ENCODE measurements at places on chromosomes 2 and 18.

DNA sequence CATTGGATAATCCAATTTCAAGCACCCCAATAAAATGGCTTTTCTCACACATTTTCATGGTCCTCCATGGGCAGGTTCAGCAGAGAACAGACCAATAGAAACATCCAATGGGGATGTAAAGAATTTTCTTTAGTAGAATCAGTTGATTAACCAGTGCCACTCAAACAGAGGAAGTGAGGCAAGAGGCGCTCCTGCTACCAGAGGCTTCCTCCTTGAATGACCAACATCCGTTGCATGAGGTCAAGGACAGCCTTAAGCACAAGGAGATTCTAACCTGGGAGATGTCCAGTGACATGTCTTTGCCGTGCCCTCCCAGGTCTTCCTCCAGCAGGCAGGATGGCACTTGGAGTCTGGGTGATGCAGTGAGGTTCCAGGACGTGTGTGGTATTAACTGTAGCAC, 146.6 kb downstream of the PIEZO2 start:
- DNase-seq, result no peak

- DNase-seq, result no peak
Observed at GRCh38 chr18:56929886-56930285, 217.0 kb upstream of the BOD1L2 start.

- no peak for DNase-seq
Observed at GRCh38 chr2:149004836-149005235, 33.7 kb upstream of the LYPD6B start.

GRCh38 chr2:209942426-209942825, 60.0 kb upstream of the RPE start:
- DNase-seq, result no peak

- DNase-seq, result no peak
Observed at GRCh38 chr2:235382179-235382578, 111.7 kb upstream of the AGAP1 start.

DNA sequence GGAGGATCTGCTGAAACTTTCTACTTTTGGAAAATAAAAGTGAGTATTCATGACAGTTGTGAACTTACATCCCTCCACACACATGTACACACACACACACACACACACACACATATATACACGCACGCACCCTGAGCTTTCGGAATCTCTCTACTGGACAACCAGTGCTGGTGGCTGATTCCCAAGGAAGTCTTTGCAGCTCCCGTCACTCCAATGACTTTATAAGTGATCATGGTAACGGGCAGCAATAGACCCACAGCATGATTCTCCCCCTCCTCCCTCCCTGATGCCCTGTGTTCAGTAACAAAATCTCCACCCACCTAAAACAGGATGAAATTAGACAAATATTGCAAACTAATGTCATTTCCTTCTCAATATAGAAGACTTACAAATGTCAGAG, 364.9 kb downstream of the IRS1 start:
- no peak for DNase-seq

- DNase-seq, result no peak
Observed at GRCh38 chr2:43285987-43286386, 59.6 kb upstream of the ZFP36L2 start.

GRCh38 chr2:121036226-121036692, 248.7 kb downstream of the TFCP2L1 start:
- DNase-seq, result no peak

DNA sequence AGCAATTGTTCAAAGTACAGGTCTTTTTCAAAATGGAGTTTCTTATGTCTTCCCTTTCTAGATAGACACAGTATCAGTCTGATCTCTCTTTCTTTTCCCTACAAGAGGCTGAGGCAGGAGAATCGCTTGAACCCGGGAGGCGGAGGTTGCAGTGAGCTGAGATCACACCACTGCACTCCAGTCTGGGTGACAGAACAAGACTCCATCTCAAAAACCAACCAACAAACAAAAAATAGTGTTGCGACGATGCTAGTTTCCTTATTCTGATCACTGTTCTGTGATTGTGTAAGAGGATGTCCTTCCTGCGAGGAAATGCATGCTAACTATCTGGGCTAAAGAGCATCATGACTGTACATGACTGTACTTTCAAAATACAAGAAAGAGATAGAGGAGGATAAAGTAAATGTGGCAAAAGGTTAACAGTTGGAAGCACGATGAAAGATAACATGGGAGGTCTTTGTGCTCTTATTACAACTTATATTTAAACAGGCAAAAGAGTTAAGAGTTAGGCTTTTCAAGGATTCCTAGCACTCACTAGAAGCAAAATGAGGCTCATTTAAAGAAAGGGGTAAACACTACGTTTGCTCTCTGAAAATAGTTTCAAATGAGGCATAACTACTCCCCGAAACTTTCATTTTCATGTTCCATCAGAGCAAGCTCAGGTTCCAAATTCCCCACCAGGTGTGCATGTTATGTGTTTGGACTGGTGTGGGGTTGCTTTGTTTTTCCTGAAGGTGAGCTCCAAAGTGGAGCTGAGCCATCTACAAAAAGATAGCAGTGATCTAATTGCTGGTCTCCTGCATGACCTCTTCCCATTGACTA, 23.8 kb downstream of the SOWAHC start:
- no peak for DNase-seq

All from stimulated activated CD8-positive, alpha-beta memory T cell treated with anti-CD3 and anti-CD28 coated beads, Interleukin-4, amount 100 ng/mL, for 1 hour (primary cell).